Activated gamma-delta T cell (primary cell): ENCODE measurements at places on chromosomes 7 and 10.

DNA sequence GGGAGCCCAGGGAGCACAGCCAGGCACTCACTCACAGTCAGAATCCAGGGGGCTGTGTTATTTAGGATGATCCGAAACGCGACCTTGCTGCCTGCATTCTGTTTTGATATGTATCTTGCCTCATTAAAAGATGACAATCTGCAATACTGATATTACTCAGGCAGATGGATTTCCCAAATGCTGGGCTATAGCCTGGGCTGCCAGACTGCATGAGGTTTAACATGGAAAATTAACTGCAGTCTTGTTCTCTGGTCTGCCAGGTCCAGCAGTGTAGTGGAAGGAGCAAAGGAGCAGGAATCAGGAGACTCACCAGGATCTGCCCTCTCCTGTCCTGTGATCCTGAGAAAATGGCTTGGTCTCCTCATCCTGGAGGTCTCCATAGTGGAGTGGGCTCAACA lies 258.1 kb downstream of the PAXIP1 start:
- no peak for DNase-seq

GRCh38 chr7:103988468-103989199 lies 824 bp downstream of the RELN start:
- DNase-seq: no peak

DNA sequence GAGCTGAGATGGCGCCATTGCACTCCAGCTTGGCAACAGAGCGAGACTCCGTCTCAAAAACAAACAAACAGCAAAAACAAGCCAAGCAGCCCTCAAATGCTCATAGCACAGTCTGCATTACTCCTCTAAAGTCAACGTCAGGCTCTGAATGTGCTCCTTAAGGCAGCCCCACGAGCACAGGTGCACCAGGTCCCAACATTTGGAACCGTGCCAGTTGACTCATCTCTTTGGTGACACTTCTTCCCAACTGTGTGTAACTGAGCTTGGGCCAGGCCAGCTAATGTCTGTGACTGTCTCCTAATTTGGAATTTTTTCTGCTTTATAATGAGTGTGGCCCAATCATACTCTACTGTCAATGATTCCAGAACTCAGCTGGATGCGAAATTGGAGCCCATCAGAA lies 66.3 kb upstream of the EFCAB10 start:
- no peak for DNase-seq

- DNase-seq: no peak
Measured at GRCh38 chr10:70615784-70616522, 13.4 kb upstream of the PRF1 start.

DNA sequence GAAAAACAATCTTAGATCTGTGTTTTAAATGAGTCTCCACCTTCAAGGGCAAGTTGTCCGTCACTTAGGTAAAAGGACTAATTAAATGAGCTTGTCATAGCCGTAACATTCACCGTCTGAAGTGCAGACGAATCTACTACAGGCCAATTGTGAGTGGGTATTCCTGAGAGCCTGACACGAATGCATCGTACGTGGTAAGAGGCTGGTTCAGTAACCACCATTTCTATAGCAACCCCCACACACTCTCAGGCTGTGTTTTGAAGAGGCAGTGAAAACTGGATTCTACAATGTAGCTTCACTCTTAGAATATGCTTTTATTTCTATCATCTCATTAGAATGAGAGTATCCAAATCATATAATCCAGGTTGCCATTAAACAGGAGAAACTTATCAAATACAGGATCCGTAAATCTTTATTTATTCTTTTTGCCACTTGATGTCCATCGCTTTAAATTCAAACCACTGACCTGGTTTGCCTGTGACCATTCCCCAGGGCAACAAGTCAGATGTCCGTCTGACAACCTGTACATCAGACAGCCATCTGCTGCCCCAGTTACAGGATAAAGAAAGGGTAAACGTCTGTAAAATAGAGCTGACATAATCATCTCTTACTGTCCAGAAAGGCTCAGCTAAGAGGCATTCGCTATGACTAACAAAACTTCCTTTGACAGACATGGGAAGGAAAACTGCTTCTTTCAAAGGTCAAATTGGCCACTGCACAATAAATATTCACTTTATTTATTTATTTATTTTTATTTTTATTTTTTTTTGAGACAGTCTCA lies 70.3 kb upstream of the NMT2 start:
- DNase-seq: no peak

GRCh38 chr10:100987685-100988049 lies 324 bp downstream of the TWNK start:
- DNase-seq: no peak

DNA sequence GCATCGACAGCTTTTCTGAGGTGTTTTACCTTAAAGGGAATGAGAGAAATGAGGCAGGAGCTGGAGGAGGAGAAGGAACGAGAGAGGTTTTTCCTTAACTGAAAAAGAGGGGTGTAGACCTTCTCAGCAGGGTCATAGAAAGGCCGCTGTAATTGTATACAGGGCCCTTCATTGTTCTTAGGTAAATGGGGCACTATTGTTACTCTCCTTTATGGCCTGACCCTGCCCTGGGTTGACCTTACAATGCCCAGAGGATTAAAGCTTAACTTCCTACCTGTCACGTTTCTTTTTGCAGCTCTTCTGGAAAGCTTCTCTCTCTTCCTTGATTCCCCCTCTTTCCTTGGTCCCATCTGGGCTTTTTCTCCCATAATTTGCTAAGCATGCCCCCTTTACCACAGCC lies 13.7 kb upstream of the PDLIM1 start:
- DNase-seq: no peak

GRCh38 chr10:11154849-11155498 lies 137.3 kb downstream of the CELF2 start:
- DNase-seq: no peak

GRCh38 chr7:23373151-23374004 lies 74.2 kb downstream of the MALSU1 start:
- no peak for DNase-seq

GRCh38 chr10:64813391-64813790 lies 1292.2 kb downstream of the REEP3 start:
- DNase-seq: no peak

DNA sequence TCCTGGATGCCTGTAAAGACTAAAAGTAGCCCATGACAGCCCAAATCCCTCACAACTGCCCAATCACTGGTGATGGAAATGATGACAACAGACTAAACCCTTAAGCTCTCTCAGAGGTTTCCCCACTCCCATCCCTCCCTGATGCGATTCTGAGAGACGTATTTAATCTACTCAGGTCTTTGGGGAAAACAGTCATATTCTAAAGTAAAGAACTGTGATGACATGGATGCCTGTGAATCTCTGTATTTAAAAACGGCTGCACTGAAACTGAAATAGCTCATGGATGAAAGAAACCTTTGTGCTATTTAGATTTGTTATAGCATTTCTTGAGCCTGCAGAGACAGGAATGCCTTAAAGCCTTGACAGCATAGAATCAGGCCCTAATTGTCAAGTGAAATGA lies 28.5 kb downstream of the VPS41 start:
- DNase-seq: no peak

GRCh38 chr7:135337977-135338550 lies 104.4 kb downstream of the STRA8 start:
- DNase-seq: no peak
